ENCODE measurements at places on chromosomes 5 and 9.

DNA sequence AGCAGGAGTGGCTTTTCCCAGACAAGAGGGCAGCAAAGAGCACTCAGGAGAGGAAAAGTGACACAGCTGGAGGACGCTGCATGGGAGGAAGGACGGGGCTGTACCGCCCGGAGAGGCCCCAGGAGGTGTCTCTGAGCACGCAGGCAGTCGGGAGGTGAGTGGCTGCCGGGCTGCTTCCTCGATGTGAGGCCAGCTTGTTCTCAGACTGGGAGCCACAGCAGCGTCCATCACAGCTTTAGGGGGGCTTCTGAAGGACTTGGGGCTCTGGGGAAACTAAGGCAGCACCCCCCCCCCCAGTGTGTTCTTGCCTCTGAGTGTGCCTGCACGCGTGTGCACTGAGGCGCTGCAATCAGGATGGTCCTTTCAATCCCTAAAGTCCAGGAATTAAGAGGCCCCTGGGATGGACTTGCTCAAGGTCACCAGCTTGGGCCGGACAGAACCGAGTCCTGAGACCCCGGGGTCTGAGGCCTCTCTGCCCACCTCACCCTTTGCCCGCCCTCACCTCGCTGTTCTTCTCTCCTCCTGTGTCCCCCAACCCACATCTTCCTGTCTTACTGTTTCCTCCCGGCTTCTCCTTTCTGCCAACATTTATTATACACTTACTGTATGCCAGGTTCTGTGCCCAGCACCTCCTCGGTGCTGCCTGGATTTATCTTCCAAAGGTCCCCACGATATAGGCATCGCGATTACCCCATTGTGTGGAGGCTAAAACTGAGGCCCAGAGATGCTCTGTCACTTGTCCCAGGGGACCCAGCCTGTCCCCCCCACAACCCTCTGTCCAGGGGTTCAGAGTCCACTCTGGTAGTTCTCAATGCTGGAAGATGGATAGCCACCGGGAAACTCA is 32.9 kb downstream of the FAM163B start:
- DNase-seq = no peak

- DNase-seq = no peak
Observed at GRCh38 chr5:31682025-31682424, 43.1 kb downstream of the PDZD2 start.

DNA sequence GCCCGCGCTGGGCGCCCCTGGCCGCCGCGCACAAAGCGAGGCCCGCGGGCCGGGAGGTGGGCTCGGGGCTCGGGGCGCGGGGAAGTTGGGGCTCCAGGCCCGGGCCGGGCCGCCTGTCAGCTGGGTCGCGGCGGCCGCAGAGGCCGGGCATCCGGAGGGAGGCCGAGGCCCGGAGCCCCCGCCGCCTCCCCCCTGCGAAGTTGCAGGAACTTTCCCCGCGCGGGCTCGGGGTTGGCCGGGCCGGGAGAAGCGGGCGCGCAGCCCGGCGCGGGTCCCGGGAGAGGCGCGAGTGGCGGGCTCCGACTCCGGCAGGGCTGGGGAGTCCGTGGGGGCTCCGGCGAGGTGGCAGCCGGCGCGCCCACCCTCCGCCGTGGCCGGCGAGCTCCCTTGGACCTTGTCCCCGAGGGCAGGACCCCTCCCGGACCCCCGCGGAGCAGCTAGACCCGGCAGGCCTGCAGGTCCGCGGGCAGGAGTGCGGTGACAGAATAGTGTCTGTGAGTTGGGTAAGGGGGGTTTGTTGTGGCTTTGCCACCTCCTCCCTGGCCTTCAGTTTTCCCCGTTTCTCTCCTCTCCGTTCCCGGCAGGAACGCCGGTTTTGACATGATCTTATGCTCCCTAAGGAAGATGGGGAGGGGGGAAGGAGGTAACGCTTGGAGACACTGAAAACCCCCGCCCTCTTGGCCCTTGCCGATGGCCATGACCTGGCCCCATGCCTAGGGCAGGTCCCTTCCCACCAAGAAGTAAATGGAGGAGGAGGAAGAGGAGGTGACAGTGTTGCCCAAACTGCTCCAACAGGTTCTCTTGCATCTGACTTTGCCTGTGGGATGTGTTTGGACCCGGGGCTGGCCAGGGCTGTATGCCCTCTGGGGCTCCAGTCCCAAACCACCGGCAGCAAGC is 942 bp downstream of the PHF2 start:
- no peak for DNase-seq

- DNase-seq = peak; percentile 19
Observed at GRCh38 chr9:95516734-95517558, at the start of gene PTCH1. Gene PTCH1 (minus strand): TSS chr9:95516971.

DNA sequence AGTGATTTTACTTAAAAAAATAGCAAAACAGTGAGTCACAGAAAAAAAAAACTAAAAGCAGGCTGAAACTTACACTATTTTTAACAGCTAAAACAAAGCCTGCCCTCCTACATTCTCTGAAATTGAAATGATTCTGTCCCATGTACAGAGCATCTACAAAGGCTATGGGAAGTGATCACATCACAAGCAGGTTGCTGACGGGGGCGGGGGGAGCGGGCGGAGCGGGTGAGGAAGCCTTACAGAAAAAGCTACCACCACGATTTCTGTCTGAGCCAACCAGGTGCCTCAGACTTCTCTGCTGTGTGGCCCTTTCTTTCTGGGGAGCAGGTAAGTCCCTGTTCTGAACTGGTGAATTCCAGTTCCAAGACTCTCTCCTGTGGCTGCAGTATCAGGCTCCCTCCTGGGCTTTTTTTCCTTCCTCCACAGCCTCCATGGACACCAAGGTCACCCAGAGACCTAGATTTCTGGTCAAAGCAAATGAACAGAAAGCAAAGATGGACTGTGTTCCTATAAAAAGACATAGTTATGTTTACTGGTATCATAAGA is 104.9 kb downstream of the ANKRD18B start:
- DNase-seq = no peak

- no peak for DNase-seq
Observed at GRCh38 chr5:32109236-32109635, 64.9 kb downstream of the GOLPH3 start.

GRCh38 chr5:40831346-40832210 is 3.4 kb downstream of the RPL37 start:
- no peak for DNase-seq

GRCh38 chr5:143695941-143696340 is 116.0 kb upstream of the HMHB1 start:
- DNase-seq = no peak

DNA sequence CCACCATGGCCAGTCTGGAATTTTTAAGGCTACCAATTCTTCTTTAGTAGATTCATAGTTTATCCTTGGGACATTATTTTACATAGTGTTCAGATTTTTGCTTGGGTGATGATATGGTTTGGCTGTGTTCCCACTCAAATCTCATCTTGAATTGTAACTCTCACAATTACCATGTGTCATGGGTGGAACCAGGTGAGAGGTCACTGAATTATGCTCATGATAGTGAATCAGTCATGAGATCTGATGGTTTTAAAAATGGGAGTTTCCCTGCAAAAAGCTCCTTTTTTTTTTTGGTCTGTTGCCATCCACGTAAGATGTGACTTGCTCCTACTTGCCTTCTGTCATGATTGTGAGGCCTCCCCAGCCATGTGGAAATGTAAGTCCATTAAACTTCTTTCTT is 163.9 kb downstream of the GABRG2 start:
- no peak for DNase-seq

DNA sequence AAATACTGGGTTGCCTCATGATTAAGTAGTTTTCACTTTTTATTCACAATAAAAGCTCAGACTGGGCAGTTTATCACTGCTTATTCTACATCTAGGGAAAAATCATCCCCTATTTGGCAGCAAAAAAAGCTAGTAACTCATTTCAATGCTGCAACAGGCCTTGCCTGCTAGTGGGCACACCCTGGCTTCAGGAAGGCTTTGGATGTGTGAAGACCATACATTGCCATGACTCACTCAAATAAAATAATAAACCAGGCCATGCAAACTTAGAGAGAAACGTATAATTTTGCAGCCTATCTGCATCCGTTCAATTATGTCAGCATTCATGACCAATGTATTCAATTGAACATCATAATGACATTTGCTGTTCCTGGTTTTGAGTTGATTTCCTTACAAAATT is 402.9 kb downstream of the PIK3R1 start:
- no peak for DNase-seq

DNA sequence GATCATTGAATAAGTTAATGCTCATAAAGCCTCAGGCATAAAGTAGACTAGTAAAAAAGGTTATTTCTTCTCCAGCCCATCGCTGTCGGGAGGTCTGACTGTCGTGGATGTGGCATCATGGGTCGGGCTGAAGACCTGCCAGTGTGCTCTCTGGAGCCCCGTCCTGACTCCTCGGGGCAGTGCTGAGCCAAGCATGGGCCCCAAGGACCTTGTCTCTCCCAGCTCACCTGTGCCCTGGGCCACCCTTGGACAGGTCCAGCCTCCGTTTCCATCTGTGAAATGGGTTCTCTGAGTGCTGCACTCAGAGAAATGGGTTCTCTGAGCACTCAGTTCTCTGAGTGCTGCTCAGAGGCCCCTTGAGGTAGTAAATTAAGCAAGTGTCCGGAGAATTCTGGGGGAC is 269.0 kb downstream of the GADD45G start:
- DNase-seq = no peak

DNA sequence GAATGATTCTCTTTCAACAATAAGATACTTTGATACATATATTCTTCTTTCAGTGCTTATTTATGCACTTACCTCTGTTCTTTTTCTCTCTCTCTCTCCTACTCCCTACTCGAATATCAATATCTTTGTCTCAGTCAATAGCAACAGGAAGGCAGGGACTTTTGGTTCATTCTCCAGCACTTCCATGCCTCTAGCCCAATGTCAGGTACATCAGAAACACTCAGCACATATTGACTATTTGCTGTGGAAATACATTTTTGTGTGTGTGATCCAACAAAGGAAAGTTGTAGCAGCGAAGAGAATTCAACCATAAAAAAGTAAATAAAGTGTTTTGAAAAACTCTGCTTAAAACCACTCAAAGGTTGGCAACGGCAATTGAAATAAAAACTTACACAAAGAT is 12.6 kb downstream of the DIRAS2 start:
- no peak for DNase-seq

- no peak for DNase-seq
Observed at GRCh38 chr9:128393970-128394369, 22.8 kb downstream of the URM1 start.

- DNase-seq = no peak
Observed at GRCh38 chr9:75184471-75184870, 96.2 kb downstream of the OSTF1 start.

DNA sequence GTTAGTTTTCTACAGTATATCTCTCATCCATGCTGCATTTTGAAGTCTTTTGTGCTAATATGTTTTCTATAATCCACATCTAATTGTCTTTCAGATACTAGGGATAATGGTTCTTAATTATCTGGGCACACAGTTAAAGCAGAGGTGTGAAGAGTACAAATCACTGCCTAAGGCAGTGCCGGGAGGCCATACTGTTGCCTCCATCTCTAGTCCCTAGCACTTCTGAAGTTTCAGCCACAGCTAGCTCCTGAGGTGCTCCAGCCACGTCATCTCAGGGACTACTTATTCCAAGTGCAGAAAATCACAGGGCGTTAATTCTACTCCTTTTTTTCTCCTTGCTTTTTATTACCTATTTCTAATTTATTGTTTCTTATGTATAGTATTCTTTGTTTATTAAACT is 760.0 kb upstream of the FAM174A start:
- DNase-seq = no peak

DNA sequence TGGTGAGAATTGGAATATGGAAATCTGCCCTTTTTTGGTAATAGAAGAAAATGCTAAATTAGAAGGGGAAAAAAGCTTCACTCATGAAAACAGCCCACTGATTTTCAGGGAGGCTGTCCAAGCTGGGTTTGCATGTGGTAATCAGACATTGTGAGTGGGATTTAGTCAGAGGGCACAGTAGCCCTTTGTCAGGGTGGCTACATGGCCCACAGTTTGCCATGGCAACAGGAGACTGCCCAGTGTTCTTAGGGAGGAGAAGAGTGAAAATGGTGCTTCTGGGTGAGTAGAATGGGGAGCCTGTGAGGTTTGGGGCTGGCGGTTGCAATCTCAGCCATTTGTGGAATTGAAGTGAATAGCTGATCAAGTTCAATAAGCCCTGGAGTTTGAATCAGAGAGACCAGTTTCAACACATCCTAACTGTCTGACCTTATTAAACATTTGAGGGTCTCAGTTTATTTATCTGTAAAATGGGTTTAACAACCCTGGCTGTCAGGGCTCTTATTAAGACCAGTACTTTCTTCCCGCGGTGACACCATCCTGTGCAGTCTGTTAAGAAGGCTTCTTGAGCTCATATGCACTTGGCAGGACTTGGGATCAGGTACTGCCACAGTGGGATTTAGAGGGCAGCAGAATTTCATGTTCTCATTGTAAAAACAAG is 107.6 kb upstream of the TNC start:
- no peak for DNase-seq

DNA sequence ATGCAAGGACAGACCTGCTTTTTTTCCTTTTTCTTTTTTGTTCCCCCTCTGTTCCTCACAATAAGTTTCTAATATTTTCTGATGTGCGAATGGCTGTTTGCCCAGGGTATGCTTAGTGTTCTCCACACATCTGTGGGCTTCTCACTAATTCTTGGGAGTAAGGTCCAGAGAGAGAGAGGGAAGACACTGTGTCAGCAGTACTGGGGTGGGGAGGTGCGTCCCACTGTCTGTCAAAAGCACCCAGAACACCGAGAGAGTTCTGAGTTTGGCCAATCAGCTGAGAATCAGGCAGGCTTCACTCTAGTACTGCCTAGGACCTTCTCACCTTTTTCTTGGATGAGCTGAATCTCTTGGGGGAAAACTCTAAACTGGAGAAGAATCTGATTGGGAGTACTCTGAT is 61.8 kb downstream of the ELL2 start:
- no peak for DNase-seq

DNA sequence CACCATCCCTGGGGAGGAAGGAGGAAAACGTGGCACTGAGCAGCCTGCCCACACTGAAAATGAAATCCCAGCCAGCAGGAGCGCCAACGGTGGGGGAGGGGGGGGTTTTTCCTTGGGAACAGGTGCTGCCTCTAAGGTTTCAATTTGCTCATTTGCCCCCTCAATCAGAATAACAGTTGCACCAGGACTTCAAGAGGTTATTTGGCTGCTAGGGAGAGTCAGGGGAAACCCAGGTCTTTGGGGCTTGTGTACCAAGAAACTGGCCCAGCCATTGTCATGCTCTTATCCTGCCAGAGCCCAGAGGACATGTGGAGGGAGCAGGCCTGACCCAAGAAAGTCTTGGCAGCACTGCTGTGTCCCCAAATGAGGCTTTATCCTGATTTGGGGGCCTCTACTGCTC is 66.5 kb downstream of the NDFIP1 start:
- DNase-seq = no peak

- DNase-seq = no peak
Observed at GRCh38 chr9:7534211-7534935, 265.2 kb downstream of the DMAC1 start.

DNA sequence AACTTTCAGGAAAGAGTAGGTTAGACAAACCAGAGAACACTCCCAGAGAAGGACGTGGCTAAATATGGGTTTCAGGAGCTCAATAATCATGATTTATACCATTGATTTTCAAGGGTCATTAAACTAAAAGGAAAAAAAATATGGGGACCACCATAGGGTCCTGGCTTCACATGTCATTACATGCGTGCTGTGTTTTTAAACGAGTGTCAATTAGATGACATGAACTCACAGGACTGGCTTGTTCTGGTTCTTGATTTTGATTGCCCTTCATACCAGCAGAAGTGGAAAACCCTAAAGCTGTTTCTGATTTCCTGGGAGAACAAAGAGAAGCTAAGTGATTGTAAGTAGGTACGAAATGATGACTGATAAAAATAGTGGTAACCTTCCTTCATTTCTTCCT is 5.8 kb downstream of the ACOT12 start:
- no peak for DNase-seq

GRCh38 chr5:134541736-134542376 is 16.4 kb downstream of the JADE2 start:
- no peak for DNase-seq
